ENCODE measurements at places on chromosomes 5 and 9. TPM values are rescaled to one million over a fixed set of nuclear protein-coding genes. Genes with fewer than 3 reads are reported as not detected.

DNA sequence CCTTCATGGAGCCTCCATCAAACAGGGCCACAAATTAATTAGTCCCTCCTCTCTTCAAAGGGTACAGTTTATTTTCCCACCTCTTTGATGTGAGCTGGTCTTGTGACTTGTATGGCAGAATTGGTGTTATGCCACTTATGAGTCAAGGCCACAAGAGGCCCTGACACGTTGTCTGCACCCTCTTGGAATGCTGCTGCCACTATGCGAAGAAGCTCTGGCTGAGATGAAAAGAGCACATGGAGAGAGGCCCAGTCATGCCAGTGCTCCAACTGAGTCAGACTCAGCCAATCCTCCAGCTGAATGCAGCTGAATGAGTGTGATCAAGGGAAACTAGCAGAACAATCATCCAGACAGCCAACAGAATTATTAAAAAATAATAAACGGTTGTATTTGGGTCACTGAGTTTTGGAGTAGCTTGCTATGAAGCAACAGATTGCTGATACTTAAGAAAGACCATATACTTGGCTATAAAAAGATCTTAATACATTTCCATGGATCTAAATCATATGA, 128.3 kb downstream of the MARCHF11 start:
- H3K27me3 ChIP-seq, result no peaks in the 10 kb centered on the region
- no peaks in the 10 kb centered on the region for H3K4me1 ChIP-seq
- no peak for DNase-seq
- no peak overlapping the region for H3K27ac ChIP-seq

- H3K36me3 ChIP-seq, result no peaks in the 10 kb centered on the region
- DNase-seq, result no peak
- H3K4me3 ChIP-seq, result no peak overlapping the region
- H3K4me1 ChIP-seq, result peaks cover 23% of the 10 kb centered on the region
- H3K27me3 ChIP-seq, result peaks cover 15% of the 10 kb centered on the region
Measured at GRCh38 chr5:58360794-58361193, 99.1 kb downstream of the PLK2 start.

DNA sequence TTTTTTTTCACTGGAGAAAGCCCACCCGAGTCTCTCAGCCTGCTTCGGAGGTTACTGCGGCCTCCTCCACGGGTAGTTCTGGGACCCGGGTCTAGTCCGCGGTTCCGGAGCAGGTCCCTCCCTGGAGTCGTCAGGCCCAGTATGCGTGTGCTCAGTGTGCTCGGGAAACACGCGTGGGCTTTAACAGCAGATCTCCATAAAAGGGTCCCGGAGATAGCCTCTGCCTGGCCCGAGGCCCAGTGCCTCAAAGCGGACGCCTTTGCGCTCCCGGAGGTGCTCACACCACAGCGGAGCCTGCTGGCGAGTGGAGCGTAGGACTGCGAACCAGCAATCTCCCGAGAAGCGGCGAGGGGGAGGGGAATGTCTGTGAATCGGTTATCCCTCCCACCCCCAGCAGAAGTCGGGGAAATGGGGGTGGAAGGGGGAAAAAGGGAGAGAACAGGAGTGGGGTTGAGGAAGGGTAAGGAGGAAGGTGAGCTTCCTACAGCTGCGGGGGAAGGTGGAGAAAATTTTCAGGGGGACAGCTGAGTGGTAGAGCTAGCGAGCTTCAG, 28.7 kb downstream of the CDKN2A start:
- DNase-seq, result peak; percentile 81
- peak overlapping the region; percentile 66 for H3K4me3 ChIP-seq
- H3K27me3 ChIP-seq, result peaks cover 97% of the 10 kb centered on the region
- H3K27ac ChIP-seq, result no peak overlapping the region

GDA gene
- 0.39 TPM for total RNA-seq

MELK gene
- 53.2 TPM for total RNA-seq

DNA sequence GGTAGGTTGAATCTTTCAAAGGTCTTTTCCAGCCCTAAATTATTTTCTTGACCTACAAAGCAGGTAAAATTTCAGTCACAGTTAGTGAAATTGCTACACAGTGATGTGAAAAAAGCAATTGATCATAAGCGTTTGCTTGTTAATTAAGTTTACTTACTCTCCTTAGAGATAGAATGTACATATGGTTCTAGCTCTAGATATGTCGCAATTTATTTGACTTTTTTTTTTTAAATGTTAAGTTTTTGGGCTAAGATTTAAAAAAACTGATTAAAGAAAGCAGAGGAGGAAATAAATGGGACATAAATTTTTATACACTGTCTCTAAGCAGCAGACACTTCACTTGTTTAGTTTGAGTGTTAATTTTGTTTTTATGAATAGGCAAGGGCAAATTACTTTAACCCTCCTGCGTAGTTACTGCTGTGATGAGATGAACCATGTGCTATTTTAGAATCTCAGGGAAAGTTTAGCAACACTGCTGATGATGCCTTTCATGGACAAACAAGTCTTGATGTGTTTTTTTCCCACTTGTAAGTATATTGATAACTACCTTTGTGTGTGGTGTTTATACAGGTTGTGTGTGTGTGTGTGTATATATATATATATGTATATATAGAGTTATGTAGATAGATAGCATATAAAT, 38.3 kb upstream of the FAM120AOS start:
- H3K36me3 ChIP-seq, result peaks cover 43% of the 10 kb centered on the region
- no peak overlapping the region for H3K4me3 ChIP-seq
- peaks cover 5% of the 10 kb centered on the region for H3K4me1 ChIP-seq
- H3K27me3 ChIP-seq, result no peaks in the 10 kb centered on the region
- no peak overlapping the region for H3K27ac ChIP-seq

DNA sequence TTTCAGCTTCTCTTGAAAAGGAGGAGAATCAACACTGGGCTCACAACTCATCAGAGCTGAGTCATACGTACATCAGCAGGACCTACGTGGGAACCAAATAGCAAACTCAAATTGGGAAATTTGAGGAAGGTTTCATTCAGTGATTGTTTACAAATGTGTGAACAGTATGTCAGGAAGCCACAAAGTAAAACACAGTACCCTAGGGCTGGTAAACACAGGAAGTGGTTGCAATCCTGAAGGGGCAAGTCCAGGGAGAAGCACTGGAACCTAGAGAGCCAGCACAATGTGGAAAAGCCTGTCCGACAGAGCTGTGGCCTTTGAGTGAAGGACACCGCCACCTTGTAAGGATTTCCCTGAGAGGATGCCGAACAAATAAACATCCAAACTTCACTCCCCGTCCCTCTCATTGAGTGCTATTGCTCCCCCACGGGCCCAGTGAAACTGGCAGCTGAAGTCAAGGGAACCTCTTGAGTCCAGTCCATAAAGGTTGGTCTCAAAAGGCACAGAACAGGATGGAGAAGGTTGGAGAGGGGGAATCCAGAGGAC, 26.7 kb upstream of the RICTOR start:
- H3K36me3 ChIP-seq, result no peaks in the 10 kb centered on the region
- DNase-seq, result no peak
- no peaks in the 10 kb centered on the region for H3K4me1 ChIP-seq
- no peaks in the 10 kb centered on the region for H3K27me3 ChIP-seq

TTC16 gene
- total RNA-seq, result not detected

TARS1 gene
- total RNA-seq, result 256 TPM

CKMT2 gene
- total RNA-seq, result 3.1 TPM

DNA sequence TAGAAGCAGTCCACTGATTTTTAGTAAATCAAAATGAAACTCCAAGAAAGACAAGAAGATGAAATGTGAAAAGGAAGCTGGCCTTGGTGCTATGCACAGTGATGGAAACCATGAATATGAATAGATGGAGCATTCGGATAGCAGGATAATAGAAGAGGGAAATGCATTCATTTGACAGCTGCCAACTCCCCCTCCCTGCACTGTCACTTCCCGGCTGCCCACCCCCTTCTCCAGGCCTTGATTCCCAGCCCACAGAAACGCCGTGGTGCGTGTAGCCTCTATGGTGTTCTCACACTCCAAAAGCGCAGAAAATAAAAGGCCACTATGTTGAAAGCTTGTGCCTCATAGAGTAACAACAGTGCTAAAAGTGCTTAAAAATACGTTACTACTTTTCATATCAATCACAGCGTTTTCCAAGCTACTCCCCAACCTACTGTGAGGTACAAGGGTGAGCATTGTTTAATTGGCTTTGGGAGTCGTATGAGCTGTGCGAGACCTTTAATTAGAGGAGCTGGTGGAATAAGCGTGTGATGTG, 26.1 kb upstream of the IFNK start:
- H3K27me3 ChIP-seq, result no peaks in the 10 kb centered on the region
- H3K36me3 ChIP-seq, result peaks cover 29% of the 10 kb centered on the region
- H3K27ac ChIP-seq, result peak overlapping the region; percentile 20
- H3K4me1 ChIP-seq, result peaks cover 63% of the 10 kb centered on the region
- peak overlapping the region; percentile 33 for H3K4me3 ChIP-seq

C9 gene
- total RNA-seq, result 0.21 TPM

CRHBP gene
- not detected for total RNA-seq

GRCh38 chr5:103472265-103472664, 90.3 kb downstream of the NUDT12 start:
- peaks cover 13% of the 10 kb centered on the region for H3K4me1 ChIP-seq
- no peak overlapping the region for H3K27ac ChIP-seq
- no peak overlapping the region for H3K4me3 ChIP-seq

IFNA8 gene
- not detected for total RNA-seq
